ENCODE measurements at places on chromosomes 12 and 14. TPM values are rescaled to one million over a fixed set of nuclear protein-coding genes. Genes with fewer than 3 reads are reported as not detected.

KLRK1 gene
- total RNA-seq = not detected

DNA sequence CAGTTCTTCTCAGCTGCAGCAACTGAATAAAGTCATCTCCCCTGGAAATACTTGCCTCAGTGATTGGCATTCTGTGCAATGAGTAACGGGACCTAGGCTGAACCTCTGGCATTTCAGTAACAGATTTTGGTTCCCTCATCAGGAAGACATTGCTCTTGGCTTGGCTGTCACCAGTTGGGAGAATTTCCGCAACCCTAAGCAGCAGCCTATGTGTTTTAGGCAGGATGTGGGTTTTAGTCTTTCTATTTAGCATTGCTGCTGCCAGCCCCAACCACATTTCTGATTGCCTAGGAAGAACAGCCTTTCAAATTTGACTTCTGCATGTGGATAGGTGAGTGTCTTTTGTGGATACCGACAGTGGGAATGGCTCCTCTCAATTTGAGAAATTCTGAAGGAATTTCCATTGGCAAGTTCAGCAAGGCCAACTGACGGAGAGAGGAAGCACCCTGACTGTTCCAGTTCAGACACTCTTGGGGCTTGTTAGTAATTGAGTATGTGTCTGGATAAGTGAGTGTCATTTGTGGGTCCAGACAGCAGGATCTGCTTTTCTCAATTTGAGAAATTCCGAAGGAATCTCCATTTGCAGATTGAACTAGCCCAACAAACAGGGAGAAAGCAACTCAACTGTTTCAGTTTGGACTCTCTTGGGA, 19.0 kb upstream of the CLEC2A start:
- no peak for DNase-seq

- DNase-seq = no peak
Observed at GRCh38 chr12:76083246-76083903, 1.1 kb downstream of the NAP1L1 start.

- no peak for DNase-seq
Observed at GRCh38 chr12:78534311-78534710, 330.3 kb upstream of the SYT1 start.

- no peak for DNase-seq
Observed at GRCh38 chr14:77151245-77151644, 9.7 kb upstream of the ZDHHC22 start.

BICDL1 gene
- 41.5 TPM for total RNA-seq

LHX5 gene
- total RNA-seq = not detected

DNA sequence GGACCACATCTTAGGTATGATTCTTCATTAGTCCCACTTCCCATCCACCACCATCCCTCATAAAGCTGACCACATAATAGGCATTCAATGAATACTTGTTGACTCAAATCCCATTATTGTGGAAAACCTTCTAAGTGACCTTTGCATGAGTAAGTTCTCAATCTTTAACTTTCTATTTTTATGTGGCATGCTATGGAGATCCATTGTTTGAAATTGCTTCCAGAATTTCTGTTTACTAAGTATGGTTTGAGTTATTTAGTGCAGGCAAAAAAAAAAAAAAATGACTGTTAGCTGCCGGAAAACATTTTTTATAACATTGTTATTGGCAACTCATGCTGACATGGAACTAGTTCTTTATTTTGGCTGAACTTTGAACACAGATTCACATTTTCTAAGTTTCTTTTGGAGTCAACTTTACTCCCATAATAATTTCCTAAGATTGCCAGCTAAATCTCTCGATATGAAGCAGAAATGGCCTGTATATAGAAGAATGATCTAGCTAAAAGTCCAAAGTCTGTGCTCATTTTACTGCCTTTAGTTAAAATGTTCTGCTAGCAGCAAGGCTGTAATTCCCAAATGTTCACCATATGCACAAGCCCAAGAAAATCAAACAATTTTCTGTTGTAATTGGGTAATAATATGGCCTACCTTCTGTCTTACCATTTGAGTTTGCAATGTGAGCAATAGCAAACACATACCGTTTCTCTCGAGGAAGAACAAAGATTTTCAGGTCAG, 77.9 kb downstream of the PTGER2 start:
- no peak for DNase-seq

USP44 gene
- total RNA-seq = 0.25 TPM

GRCh38 chr14:96191353-96191752, 13.3 kb upstream of the BDKRB2 start:
- DNase-seq = no peak

SYNE3 gene
- 1.9 TPM for total RNA-seq

GPR137C gene
- total RNA-seq = 3.8 TPM

PMCH gene
- total RNA-seq = not detected

ADAMTS20 gene
- 1.6 TPM for total RNA-seq

DNA sequence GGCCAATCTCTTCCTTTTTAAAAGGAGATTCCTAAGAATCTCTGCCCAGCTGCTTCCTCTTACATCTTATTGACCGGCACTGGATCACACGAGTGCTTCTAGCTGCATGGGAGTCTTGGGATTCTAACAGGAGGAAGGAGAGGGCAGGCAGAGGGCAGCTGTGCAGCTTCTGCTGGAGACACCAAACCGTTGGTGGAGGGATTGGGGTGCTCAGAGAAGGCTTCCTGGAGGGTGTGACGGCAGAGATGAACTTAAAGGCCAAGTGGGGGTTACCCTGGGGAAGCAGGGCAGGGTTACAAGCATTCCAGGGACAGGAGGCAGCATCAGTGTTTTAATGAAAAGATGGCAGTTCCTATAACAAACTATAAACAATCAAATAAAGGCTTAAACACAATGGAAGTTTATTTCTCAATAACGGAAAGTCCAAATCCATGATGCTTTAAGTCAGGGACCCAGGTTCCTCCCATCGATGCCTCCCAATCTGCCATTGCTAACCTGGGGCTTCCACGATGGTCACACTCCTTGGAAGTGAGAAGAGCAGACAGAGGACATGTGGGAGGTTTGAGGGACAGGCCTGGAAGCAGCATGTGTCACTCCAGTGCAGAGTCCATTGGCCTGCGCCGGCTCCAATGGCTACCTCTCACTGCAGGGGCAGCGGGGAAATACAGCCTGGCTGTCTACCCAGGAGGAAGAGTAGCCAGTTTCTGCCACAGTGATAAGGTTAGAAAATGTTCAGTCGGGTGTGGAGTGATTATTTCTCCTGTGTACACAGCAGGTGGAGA, 53.1 kb upstream of the DDX11 start:
- no peak for DNase-seq

DNA sequence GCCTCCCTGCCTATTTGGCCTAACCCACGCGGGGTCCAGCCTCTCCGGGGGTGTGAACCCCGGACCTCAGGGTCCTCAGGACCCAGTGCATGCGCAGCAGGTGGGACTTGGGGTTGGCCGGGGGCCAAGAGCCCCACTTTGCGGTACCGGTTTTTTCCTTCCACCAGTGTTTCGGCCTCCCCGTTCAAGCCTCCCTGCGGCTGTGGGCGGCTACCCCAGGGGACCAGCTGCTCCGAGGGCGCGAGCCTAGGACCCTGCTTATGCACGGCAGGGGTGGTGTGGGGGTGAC, 327.3 kb downstream of the ALG10 start:
- no peak for DNase-seq

RNFT2 gene
- 33.2 TPM for total RNA-seq

DNA sequence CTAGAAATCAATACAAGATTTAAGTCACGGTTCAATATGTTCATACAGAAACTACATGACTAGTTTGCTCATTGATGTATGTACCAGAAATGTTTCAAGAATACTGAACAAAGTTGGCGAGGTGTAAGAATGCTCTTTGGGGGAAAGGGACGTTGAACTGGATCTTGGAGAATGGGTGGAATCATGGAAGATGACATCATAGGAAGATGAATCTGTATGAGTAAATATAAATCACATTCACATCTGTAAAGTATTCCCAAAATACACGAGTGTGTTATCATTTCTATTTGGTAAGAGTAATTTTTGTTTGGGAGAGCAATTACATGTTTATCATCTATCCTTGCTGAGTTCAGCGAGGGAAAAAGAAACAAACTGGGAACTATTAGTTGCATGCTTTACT, 162.2 kb upstream of the TMTC1 start:
- DNase-seq = no peak

CD163L1 gene
- 0.11 TPM for total RNA-seq

GRCh38 chr12:106739318-106739717, 35.2 kb upstream of the RIC8B start:
- no peak for DNase-seq

DNA sequence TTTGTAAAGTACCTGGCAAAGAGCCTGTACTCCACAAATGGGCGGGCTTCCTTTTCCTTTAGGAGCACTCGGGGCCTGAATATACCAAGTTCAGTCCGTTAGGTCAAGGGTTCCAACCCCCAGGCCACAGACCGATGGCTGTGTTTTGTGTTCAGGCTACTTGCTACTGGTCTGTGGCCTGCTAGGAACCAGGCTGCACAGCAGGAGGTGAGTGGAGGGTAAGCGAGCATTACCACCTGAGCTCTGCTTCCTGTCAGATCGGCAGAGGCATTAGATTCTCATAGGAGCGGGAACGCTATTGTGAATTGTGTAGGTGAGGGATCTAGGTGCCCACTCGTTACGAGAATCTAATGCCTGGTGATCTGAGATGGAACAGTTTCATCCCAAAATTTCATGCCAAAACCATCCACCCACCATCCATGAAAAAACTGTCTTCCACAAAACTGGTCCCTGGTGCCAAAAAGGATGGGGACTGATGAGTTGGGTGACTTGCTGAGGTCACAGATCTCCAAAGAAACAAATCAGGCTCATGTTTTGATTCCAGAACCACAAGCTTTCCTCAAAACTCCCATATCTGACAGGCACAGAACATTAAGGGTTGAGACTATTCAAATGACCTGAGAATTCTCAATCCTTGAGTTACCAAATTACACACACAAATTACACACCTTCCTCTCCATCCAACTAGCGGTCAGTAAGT, 4.2 kb downstream of the CSRP2 start:
- DNase-seq = no peak

ANKRD33 gene
- total RNA-seq = 0.27 TPM

GRCh38 chr14:66432334-66432733, 53.8 kb upstream of the CCDC196 start:
- no peak for DNase-seq

KLRB1 gene
- not detected for total RNA-seq

KITLG gene
- total RNA-seq = 13.0 TPM

SERPINA3 gene
- 0.29 TPM for total RNA-seq

GALNT6 gene
- 14.3 TPM for total RNA-seq

All from mesothelial cell of epicardium (in vitro differentiated cells).